ENCODE measurements at places on chromosomes 16 and 17.

DNA sequence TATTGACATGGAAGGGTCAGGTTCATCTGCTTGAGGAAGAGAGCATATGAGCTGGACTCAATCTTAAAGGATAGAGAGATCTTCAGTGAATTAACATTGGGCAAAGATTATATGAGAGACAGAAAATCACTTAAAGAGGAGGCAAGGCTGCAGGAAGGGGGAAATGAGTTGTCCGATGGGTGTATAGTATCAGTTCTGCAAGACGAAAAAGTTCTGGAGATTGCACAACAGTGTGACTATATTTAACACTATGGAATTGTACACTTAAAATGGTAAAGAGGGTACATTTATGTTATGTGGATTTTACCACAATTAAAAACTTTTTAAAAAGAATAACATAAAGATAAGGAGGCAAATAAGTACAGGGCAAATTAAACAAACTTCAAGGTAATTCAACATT lies 80.7 kb downstream of the HELZ start:
- no peak for DNase-seq

GRCh38 chr17:76796081-76796480 lies 58.2 kb downstream of the MFSD11 start:
- DNase-seq, result no peak

- no peak for DNase-seq
Observed at GRCh38 chr16:57444711-57445110, 2.5 kb downstream of the CIAPIN1 start.

- DNase-seq, result no peak
Observed at GRCh38 chr16:70757183-70757582, 43.8 kb downstream of the VAC14 start.

DNA sequence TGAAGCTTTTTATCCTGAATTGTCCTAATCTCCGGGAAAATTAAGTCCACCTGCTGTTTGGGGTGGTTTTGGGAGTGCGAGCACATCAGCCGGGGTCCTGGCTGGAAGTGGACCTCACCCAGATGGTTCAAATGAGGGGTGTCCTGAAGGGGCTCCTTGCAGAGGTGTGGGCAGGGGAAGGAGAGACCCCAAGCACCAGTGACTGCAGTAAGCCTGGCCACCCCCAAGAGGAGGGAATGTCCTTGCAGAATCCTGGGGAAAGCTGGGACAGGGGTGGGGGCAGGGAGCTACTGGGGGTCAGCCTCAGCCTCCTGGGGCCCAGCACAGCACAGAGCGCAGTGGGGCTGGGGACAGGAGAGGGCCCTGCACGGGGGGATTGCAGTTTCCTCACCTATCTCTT lies 29.4 kb downstream of the NAGPA start:
- DNase-seq, result no peak

GRCh38 chr17:75875940-75876189 lies 2.5 kb downstream of the TRIM47 start:
- no peak for DNase-seq

DNA sequence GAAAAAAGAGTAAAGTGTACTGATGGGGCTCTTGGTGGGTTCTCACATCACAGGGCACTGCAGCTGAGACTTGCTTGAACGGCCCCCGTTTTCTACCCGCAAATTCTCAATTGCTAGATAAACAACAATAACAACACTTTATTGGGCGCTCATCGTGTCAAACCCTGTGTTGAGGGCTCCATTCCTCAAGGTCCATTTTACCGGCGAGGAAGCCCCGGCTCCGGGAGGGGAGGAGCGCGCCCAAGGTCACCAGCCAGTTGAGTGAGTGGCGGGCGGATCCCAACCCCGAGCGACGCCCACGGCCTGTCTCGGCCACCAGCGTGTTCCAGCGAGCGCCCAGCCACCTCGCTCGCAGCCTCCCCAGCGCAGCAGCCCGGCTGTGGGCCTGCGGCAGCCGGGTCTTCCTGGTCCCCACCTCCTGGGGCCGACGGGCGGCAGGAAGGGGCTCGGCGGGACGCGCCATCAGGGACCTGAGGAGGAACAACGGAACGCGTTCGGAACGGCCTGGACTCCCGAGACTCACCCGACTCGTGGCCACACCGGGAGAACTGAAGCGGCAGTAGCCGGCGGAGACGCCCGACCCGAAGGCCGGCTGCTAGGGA lies 373 bp downstream of the CMC2 start:
- DNase-seq, result no peak

DNA sequence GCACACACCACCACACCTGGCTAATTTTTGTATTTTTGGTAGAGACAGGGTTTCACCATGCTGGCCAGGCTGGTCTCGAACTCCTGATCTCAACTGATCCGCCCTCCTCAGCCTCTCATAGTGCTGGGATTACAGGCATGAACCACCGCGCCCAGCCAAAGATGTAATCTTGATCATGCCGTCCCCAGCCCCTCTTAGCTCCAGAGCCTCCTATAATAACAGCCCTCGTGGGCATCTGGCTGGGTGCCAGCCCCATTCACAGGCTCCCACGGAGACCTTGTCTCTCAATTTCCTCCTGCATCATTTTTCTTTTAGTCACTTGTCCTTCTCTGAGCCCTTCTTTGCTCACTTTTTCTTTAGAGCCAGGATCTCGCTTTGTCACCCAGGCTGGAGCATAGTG lies 94.2 kb downstream of the KATNIP start:
- DNase-seq, result no peak

DNA sequence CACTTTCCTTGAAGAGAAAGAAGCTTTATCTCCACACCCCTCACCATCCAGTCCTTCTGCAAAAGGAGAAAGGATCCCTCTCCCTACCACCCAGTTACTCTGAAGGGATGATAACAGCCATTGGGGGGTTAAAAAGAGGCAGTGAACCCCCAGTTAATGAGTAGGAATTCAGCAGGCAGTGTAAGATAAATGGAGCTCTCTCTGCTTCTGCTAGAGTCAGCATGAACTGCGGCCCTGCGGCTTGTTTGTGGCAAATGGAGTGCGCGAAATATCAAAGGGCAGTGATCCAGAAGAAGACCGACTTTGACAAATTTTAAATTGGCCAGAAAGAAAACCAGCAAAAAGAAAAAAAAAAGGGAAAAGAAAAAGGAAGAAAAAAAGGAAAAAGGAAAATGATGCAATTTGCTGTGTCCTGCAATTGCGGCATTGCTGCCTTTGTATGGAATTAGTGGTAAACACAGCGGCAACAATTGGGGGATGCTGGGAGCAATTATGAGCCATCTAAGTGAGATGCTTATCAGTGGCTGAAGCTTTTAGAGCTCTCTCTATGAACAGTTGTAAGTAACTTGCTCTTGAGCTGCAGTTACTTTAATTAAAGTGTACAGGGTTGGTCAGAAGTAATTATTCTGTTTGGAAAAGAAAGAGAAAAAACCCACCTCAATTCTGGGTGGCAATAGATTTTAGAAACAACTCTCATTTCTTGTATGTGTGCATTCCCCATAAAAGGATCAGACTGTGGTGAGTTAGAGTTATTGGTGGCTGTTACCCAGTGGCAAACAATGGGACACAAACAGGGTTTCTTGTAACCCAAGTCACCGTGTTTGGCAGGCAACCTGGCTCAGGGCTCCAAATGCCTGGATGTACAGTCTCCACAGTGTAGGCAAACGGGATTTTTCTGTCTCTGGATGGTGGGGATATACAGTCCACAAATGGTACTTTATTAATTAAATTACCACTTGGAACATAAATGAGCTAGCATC lies 161.3 kb downstream of the AATF start:
- no peak for DNase-seq

DNA sequence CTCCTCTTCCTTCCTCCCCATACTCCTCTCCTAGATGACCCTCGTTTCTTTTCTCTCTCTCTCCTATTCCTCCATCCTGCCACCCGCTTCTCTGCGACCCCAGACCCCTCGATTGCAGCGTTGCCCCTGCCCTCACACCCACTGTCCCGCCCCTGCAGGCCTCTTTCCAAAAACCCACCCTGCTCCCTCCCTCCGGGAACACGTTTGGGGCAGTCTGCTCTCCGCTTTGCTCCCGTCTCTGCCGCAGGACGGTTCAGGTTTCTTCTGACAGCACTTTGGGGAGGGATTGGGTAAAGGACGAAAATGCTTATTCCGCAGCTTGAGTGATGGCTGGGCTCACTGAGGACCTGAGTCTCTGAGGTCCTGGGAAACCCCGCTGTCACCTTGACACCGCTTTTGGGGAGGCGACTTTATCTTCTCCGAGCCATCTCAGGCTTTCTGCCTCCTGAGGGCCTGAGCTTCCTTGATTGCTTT lies 690 bp downstream of the NDE1 start:
- no peak for DNase-seq

- DNase-seq, result no peak
Observed at GRCh38 chr17:63973930-63974593, 1.3 kb upstream of the SCN4A start.

DNA sequence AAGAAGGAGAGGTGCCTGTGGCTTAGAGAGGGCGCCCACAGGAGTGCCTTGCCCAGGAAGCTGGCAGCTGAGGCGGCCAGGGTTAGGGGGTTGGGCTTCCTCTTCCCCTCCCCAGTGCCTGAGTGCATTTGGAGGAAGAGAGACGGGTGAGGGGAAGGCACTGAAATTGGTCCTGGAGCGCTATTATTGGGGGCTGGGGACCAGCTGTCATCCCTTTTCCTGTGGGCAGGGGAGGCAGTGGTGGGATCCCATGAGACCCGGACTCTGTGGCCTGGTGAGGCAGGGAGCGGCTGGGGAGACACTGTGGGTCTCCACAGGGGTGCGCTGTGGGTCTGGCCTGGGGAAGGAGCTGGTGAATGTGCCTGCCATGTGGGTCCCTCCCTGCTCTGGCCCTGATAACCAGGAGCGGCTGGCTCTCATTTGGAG lies 259.7 kb downstream of the SEC14L1 start:
- no peak for DNase-seq

GRCh38 chr16:31145398-31145990 lies 4.4 kb downstream of the PRSS36 start:
- DNase-seq, result no peak

DNA sequence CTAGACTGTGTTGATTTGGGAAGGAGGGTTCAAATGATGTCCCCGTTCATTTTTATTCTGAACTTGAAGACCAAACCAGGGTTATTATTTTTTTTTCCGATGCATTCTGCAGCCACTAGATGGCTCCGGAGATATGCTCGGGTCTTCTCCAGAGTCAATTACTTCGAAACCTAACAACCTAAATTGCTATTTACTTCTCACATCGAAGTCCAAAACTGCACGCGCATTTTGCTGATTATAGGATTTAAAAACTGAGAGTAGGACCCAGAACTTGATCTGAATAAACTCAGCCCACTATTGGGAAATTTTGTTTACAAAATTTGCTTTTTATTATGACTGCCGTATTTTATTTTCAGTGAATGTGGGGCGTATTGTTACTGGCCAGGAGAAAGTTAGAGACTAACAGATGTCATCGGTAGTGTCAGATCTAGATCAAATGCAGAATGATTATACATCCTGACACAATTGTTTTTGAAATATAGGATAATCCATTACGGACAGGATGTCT lies 263.8 kb downstream of the HS3ST3A1 start:
- DNase-seq, result no peak

GRCh38 chr17:55607731-55608341 lies 96.6 kb upstream of the SMIM36 start:
- no peak for DNase-seq

- no peak for DNase-seq
Observed at GRCh38 chr17:82795615-82796014, 43.8 kb downstream of the TBCD start.

All from BJ (cell line).